Stimulated activated CD8-positive, alpha-beta memory T cell treated with anti-CD3 and anti-CD28 coated beads, Interleukin-2, amount 100 ng/mL, for 48 hours (primary cell): ENCODE measurements at places on chromosomes 2 and 18.
A peak's percentile ranks its signal among the peaks of the same experiment; 100 is the strongest.

GRCh38 chr2:194514281-194514680, 1142.7 kb upstream of the SLC39A10 start:
- DNase-seq: no peak

GRCh38 chr2:28098501-28099225, 208.1 kb downstream of the BABAM2 start:
- DNase-seq: no peak

DNA sequence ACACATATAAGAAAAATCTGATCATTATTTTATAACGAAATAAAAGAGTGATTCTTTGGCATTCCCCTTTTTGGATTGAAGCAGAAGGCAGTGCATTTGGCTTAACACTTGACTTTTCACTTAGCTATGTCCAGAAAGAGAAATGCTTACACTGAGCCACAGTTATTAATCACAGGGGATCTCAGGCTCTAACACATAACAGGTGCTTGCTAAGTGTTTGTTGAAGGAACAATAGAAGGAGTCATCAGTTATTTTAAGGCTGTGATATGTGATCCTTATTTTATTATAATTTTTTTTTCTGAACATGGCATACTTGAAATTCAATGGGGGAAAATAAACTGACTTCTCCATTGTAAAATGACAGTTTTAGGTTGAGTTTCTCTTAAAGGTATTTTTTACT, 209.5 kb downstream of the UBE2E3 start:
- no peak for DNase-seq

DNA sequence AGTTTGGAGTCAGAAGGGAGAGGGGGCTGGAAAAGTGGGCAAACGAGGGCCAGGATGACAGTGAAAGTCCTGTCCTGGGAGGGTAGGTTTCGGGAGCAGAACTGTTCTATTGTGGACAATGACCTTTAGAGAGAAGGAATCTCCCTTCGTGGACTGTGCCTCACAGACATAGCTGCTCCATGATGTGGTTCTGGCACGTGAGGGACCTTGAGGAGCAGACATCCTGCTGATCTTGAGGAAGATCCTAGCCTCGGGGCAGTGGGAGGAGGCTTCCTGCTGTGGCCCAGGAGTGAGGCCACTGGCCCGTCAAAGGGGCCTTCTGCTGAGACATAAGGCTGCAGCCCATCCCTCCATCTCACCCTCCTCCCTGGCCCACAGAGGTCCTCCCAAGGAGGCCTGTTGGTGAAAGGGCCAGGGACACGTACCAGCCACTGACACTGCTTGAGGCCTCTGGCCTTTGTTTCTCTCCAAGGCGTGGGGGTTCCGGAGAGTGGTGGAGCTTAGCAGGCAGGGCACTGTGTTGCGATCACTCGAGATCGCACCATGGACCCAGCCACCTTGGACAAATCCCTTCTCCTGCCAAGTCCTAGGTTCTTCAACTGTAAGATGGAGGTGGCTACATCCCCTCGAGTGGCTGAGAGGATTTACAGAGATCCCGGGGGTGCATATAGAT, 167.2 kb downstream of the CELF4 start:
- DNase-seq: no peak

- DNase-seq: no peak
Measured at GRCh38 chr2:42516418-42516901, 22.7 kb upstream of the KCNG3 start.

DNA sequence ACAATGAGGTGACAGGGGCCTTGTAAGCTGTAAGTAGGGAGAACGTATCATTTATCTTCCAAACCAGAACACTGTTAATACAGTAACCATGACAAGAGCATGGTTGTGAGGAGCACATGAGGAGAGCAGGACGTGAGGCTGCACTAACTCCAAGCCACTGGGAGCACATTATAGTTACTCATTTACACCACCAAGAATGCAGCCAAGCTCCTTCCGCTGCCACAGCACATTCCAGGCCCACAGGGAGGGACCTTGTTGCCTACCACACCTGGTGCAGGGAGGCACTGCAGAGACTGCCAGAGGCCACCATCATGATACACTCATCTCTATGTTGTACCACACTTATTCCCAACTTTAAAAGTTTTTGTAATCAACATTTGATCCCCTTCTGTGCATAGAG, 13.5 kb upstream of the SFXN5 start:
- DNase-seq: no peak

- no peak for DNase-seq
Measured at GRCh38 chr18:13158428-13158827, 60.1 kb upstream of the LDLRAD4 start.

GRCh38 chr2:55045780-55046179, 4.5 kb downstream of the RTN4 start:
- no peak for DNase-seq

DNA sequence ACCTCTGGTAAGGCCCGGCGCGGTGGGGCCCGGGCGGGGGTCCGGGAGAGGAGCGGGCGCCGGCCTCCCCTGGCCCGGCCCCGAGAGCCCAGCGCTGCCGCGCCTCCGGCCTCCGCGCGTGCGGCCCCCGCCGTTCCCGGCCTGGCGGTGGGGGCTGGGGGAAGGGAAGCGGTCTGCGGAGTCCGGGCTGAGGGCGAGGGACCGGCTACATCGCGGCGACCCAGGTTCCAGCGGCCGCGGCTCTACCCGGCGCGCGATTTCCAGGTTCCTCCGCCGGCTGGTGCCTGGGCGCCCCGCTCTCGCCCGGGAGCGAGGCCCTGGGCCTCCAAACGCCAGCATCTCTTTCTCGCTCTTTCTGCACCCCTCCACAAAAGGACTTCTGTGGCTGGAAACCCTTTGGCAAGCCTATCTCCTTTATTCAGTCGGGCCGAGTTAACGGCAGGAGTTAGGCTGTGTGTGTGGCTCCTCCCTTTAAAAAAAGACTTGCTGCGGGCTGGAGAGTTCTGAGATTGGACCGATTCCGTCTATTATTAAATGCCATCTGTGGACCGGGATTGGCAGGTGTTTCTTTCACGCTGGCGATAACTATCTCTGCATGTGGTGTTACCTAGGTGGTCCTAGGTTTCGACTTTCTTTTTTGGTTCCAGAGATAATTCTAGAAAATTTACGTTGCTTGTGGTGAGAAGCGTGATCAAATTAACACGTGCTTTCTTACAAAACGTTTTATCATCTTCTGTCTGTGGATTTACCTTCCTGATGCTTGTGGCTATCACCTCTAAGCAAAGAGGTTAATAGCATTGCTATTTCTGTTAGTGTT, 592 bp downstream of the ME2 start:
- peak; percentile 8 for DNase-seq

DNA sequence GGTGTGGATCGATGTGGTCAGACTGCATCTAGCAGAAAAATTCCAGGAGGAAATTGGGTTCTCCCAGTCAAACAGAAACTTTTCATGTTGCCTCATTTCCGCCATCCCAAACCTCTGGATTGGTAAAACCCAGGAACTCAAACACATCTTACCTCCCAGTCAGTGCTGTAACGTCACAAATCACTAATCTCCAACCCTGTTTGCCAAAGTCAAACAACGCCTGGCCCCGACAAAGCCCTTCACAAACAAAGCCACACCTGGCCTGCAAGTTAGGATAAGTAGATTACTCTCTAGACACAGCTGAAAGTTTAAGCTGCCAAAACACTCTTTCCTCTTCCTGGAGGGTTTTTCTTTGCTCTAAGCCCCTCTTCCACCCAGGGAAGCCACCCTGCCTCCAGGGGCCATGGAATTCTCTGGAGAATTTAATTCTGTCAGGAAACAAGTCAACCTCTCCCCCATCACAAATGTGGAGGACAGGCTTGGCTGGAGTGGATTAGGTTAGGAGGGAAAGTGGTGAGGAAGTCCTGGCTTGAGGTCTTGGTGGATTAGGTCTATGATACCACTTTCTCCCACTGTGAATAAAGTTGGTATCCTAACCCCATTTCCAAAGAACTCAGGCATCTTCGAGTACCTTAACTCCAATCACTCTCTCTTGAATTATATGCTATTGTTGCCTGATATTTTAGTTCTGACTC, 86.7 kb downstream of the LYPD6B start:
- DNase-seq: no peak

DNA sequence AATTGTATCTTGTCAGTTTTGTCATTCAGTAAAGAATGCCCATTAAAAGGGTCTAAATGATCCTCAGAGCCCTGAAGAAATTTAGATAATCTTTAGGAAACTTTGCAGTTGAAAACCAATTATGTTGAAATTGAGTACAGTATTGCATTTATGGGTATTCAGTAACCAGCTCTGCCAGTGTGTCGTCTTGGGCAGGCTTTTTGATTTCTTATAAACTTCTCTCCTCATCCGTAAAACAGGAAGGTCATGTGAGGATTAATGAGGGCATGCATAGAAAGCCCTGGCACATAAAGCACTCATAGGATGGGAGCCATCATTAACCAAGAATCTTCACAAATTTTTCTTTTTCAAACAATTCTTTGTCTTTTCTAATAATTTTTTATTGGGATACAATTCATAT, 14.8 kb downstream of the PNO1 start:
- no peak for DNase-seq

- DNase-seq: no peak
Measured at GRCh38 chr18:32868406-32868805, 95.6 kb upstream of the KLHL14 start.

DNA sequence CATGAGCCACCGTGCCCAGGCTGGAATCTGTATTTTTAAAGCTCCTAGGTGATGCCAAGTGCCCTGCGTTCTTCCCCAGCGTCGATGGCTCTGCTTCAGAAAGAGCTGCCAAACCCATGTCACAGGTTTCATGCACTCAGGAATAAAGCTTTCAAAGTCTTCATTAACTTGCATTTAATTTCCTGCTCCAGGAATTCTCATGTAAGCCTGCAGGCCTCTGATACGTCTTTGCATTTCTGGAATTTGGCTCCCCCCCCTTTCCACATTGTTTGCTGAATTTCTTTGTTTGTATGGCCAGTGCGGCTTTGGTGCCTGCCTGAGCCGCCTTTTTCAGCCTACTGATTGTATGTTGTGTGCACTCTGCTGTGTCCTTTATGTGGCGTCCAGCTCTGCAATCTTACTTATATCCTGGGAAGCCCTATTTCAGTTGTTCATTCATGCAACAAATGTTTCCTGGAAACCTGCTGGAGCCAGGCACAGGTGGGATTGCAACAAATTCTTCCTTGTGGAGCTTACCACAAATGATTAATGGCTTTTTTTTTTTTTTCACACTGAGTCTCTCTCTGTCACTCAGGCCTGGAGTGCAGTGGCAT, 17.9 kb upstream of the OTOF start:
- no peak for DNase-seq

- DNase-seq: no peak
Measured at GRCh38 chr18:21408681-21409080, 166.6 kb downstream of the GREB1L start.

DNA sequence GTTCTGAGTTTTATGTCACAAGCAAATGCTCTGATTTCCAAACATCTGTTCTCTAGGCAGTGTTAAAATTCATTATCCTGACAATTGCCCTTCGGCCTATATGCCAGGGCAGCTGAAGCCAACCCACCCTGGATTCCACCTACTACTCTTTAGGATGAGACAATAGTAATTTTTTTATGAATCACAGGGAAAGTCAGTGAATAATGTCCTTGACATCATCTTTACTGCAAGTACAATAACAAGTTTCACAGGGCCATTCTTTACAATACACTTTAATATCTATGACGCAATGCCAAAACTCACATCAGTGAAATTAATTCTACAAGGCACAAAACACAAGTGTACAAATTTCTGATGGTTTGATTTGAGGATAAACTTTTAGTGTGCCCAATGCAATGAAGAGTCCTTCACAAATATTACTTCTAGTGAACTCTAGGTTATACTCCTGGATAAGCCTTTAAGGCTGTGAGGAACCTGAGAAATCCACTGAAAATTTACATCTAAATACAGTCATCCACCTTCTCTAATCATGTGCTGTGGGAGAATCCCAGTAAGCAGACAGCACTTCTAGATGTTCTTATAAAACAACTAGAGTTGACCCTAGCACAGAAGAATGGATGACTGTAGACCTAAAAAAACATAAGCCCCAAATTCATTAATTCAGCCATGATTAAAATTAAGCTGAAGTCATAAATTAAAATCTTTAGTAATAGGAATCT, 77.3 kb upstream of the CTLA4 start:
- DNase-seq: no peak

DNA sequence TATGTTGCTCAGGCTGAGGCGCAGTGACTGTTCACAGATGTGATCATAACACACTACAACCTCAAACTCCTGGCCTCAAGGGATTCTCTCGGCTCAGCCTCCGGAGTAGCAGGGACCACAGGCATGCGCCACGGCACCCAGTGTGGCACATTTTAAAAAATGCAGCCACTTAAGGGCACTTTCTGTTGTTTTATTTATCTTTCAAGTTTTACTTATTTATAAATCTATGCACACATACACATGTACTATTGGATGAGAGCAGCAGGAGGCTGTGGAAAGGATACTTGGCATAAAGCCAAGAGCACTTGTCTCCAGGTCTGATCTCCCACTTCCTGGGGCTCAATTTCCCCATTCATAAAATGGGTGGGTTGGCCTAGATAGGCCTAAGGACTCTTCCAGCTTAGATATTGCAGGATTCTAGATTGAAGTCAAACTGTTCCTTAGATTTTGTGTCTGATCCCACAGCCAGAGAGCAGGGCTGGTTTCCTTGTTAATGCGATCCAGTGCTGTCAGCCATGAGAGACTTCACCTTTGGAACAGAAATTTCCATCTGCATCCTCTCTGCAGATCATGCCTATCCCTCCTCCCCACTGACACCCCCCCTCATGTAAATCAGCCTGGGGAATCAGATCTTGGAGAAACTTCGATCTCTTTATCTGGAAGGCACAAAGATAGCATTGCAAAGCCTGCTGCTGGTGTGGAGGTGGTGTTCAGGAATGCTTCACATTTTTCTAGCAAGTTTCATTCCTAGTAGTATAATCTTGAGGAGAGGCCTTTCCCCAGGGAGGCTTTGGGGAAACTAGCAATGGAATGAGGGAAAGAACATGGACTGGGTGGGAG, 24.7 kb downstream of the PCBP1 start:
- no peak for DNase-seq

DNA sequence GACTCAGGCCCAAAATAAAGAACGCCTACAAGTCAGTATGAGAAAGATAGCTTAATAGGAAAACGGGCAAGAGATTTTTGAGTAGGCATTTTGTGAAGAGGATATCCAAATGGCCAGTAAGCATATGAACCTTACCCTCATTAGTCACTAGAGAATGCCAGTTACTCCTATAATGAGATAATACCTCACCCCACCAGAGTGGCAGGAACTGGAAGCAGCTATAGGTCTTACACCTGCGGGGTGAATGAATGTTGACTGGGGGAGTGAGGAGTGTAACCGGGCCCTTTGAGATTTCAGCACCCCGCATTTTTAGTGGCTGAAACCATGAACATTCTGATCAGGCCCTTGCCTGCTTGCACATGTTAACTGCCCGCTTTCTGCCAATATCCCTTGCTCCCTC, 7.5 kb upstream of the PTPN2 start:
- no peak for DNase-seq

DNA sequence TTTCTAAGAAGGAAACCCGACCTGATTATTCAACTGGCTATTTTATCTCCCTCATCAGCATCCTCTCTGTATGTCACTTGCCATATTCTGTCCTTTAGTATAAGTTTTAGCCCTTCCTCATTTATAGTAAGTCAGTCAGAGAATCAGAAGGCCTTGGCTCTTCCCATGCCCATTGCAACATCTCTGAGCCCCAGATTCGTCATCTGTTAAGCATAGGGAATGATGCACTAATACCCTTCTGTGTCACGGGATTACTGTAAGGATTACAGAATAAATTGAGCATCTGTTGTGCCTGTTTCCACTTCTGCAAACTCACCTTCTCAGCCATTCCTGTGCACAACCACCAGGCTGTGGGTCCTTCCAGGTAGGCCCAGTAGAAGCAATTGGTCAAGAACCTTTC, 258.1 kb upstream of the RAB12 start:
- no peak for DNase-seq

GRCh38 chr2:237207646-237208045, 122.0 kb downstream of the COPS8 start:
- no peak for DNase-seq

- DNase-seq: no peak
Measured at GRCh38 chr2:3188405-3188946, 189.1 kb downstream of the EIPR1 start.
